ENCODE measurements at places on chromosomes 2 and 18.

- no peak for DNase-seq
These were observed 47.3 kb upstream of the MGAT5 start for GRCh38 chr2:134206573-134206972.

GRCh38 chr2:81148323-81148722, 843.8 kb upstream of the LRRTM1 start:
- no peak for DNase-seq

DNA sequence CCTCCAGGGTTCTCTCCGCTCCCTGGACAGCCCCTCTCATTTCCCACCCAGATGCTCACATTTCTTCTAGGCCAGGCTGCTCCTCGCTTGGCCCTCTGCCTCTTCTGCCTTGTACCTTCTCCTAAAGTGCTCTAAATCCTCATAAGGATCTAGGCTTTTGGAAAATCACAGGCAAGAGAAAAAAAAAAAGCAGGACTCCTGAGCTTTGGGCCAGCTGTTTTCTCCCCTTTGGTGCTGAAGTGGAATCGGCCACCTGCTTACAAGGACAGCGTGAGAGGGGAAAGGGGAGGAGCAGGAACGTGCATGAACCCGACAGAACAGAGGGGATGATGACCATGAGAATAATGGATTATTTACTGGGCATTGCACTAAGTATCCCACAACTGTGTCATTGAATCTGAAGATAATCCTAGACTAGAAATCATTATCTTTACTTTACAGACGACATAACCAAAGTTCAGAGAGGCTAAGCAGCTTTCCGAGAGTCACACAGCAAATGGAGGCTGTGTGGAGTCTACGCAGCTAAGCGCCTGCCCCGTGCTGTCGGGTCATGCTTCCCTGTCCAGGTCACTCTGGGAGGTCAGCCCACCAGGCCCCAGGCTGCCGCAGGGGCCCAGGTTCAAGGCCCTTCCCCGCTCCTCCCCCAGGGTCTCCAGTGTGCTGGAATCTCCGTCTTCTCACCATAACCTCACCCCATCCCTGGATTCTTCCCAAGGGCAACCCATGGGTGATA, 141.9 kb downstream of the PXDN start:
- no peak for DNase-seq

DNA sequence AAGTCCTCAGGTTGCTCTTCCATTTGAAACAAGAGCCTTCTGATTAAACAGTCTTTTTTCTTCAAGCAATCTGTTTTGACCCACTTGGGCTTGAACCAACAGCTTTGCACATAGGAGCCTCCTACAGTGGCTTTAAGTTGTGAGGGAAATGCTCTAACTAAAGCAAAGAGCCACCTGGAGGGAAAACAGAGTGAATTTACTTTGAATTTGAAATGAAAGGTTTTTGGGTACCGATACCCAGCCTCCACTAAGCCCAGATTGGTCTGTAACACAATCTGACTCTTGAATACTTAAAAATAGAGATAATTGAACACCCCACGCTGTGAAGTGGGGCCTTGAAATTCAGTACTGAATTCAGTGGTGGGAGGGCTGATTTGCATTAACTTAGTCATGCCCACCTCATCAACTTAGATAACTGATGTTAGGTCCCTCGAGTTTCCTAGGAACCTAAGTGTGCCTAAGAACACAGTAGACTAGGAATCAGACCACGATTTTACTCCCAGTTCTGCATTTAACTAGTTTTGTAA, 56.3 kb upstream of the ACVR1C start:
- DNase-seq: no peak

GRCh38 chr18:40066368-40066767, 1888.7 kb upstream of the PIK3C3 start:
- DNase-seq: no peak
